Type B pancreatic cell (in vitro differentiated cells): ENCODE measurements at places on chromosomes 13 and 19. TPM values are rescaled to one million over a fixed set of nuclear protein-coding genes. Genes with fewer than 3 reads are reported as not detected.

IRGC gene
- total RNA-seq = not detected in 2 replicates

ATP7B gene
- total RNA-seq = 24.0 and 27.7 TPM in 2 replicates

PRR12 gene
- 32.0 and 40.0 TPM in 2 replicates for total RNA-seq

CRYL1 gene
- total RNA-seq = 15.0 and 20.2 TPM in 2 replicates

FXYD7 gene
- total RNA-seq = 1.5 TPM in 1 of 2 replicates, not detected in the other

CEACAM20 gene
- 2.3 TPM in 1 of 2 replicates, not detected in the other for total RNA-seq

DNA sequence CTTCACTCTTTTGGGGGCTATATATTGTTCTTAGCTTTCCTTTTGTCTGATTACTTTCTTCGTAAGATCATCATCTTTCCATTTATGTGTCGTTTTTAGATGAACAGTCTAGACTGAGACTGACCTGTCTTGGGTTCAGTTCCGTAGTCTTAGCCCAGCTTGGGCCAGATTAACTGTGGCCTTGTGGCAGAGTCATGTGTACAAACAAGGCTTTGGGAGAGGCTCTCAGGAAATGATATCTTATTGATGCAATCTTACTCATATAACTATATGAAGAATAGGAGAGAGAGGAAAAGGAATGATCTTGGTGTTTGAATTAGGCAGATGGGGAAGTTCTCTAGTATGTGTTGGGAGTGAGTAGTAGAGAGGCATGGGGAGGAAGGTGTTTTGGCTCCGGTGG lies 6.8 kb upstream of the ERCC5 start:
- DNase-seq = no peak

DNA sequence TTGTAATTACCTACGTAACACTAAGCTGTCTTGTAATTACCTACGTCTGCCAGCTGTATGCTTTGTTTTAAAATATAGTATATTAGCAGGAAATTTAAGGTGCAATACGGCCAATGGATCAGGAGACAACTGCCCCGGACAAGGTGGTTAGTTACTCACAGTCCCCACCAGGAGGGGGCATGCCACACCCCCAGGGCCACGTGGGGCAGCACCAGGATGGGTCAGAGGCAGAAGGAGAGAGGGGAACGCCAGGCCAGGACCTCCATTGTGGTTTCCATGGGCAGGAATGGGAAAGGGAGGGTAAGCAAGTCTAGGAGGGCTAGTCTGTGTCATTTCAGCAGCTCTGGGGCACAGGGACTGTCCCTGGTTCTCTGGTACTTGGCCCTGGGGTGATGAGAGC lies 140.1 kb downstream of the URI1 start:
- no peak for DNase-seq

GRCh38 chr13:77349365-77349764 lies 22.5 kb upstream of the MYCBP2 start:
- no peak for DNase-seq

DNA sequence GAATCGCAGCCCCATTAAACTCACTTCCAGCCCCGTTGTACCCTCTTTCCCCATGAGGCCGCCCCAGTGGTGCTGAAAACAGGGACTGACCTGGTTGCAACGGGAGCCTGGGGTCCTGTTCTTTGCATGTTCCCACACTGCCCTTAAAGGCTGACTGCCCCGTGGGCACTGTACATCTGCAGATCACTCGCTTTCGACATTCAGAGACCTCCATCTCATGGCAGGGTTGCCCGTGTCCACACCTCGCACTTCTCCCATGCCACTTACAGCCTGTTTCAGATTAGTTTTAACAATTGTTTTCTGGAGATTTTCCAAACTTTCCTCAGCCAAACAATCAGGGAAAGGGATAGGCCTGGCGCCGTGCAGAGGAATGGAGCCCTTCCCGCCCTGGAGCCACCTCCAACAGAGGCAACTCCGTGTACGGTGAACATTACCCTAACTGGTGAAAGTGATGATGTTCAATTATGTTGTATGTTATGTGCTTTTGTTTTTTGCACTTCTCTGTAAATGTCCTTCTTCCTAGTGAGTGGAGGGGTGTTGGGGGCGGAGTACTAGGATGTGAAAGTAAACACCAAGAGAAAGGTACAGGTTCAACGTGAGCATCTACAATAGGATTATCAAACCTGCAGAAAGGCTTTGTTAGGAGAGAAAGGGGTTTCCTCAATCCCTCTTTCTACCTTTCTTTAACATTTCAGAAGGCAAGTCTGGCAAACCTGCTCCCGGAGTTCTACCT lies 262.8 kb downstream of the FOXO1 start:
- DNase-seq = no peak

- DNase-seq = no peak
Measured at GRCh38 chr13:34881494-34881893, 60.6 kb upstream of the NBEA start.

GRCh38 chr13:91401920-91402319 lies 3.5 kb downstream of the GPC5 start:
- no peak for DNase-seq

GRCh38 chr19:45253396-45254027 lies 2.4 kb downstream of the MARK4 start:
- no peak for DNase-seq

DNA sequence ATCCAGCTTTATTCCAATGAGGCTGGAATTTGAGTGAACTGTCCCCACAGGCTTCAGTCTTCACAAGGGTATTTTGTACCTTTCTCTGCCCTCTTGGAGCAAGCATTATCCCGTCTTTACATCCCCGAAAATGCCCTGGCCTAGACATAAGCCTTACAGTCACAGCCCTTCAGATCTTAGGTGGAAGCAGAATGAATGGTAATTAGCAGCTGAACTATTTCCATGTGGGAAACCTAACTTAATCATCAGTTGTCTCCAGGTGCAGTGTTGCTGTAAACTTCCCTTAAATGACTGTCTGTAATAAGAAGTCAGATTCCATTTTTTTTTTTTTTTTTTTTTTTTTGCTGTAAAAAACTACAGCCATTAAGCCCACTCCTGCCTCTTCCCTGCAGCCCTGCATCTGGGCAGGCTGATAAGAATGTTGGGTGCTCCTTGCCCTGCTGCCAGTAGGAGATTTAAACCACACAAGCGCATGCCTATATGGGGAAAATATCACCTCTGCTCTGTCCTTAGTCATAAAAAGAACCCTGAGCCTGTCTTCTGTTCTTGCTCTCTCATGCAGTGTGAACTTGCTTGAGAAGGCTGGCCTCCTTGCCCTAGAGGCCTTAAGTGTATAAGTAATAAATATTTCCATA lies 426.8 kb upstream of the SLITRK5 start:
- no peak for DNase-seq

DNA sequence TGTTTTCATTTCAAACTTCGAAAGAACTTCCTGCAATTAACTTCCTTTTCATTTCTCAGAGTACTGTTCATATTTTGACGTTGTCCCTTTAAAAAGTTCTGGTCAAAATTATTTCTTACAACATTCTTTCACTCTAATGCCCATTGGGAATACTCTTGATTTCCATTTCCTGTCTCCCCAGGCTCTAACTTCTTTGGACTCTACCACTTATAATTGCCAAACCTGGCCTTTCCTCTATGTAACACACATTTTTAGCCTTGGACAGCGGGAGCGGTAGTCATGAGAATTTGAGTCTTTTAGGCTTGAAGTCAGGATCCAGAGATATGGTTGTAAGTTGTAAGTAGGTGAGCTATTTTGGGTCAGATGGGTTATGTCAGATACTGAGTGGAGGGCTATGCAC lies 163.5 kb upstream of the SPRY2 start:
- no peak for DNase-seq

DNA sequence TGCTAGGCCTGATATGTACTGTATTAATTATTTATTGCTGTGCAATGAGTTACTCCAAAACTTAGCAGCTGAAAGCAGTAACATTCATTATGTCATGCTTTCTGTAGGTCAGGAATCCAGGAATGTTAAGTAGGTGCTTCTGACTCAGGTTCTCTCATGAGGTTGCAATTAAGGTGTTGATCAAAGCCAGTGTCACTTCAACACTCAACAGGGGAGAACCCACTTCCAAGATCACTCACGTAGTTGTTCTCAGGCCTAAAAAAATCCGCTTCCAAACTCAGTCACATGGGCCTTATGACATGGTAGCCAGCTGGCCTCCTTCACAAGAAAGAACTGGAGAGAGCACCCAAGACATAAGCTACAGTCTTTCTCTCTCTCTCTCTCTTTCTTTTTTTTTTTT lies 211.1 kb upstream of the NBEA start:
- no peak for DNase-seq

DNA sequence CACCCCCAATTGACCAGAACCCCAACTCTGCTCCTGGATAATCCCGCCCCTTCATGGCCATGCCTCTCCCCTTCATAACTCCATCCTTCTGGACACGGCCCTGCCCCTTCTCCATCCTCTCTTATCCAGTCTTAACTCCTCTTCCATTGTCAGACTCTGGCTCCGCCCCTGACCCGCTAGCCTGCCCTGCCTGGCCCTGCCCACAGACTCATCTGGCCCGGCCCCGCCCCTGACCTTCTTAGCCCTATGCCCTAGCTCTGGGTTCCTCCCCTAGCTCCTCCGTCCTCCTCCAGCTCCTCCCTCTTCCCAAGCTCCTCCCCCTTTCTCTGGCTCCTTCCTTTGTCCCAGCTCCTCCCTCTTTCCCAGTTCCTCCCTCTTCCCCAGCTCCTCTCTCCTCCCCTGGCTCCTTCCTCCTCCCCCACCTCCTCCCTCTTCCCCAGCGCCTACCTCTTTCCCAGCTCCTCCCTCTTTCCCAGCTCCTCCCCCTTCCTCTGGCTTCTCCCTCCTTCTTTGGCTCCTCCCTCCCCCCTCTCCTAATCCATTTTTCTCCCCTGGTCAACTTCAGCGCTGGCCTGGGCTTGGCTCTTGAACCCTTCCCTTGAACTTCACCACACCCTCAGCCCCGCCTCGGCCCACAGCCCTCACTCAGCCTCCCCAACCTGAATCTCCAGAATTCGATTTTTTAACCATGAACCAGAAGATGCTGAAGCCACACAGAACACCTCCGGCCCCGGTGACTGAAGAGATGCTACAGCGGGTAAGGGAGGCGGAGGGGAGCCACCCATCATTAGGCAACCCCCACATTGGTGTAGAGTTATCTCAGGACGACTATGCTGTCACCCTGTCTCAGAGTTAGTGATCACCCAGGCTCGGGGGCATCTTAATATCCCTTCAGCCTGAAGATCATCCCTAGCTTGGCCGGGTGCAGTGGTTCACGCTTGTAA lies 9.2 kb upstream of the ZNF358 start:
- DNase-seq = no peak

DNA sequence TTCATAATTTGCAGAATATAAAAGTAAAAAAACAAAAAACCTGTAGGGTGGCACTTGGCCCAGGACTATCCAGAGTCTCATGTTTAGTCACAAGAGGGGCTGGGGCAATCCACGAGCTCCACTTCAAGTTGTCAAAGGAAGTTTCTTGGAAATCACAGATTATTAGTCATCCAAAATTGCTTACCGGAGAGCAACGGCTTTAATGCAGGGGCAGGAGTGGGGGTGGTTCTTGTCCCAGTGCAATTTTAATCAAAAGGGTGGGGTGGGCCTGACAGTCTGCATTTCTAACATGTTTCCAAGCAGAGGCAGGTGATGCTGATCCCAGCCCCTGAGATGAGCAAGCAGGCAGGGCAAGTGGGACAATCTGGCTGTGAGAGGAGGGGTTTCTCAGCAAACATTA lies 233.9 kb downstream of the ABCC4 start:
- no peak for DNase-seq

DNA sequence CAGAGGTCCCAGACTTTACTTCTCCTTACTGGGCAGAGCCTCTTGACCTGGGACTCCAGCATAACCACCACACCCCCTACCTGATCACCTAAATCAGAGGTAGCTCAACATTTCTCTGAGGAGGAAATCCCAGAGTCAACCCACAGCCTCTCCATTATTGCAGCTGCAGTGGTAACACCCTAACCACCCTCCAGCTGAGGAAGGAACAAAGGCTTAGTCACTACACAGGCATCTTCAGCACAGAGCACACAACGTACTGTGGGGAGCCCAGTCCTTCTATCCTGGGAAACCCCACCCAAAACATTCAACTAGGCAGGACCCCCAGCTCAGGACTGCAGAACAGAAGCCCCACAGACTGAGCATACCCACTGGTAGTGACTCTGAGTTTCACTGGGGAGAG lies 824.7 kb upstream of the SLITRK5 start:
- DNase-seq = no peak

- no peak for DNase-seq
Measured at GRCh38 chr19:1648459-1648849, 4.0 kb downstream of the TCF3 start.

DNA sequence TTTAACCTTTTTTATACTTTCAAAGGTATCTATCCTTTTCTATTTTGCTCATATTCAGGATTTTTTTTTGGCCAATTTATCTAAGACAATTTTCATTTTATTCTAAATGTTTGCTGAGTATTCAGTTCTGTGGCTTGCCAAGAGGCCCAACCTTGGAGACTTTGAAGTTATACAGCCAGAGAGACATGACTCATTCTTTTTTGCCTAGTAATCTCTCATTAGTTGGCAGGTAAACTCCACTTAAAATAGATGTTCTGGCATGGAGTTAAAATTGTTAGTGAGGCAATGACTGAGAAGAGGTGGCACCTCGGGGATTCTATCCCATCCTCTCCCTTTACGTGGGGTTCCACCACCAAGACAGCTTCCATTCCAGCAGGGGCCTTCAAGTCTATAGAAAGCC lies 213.8 kb downstream of the KCTD12 start:
- DNase-seq = no peak

- no peak for DNase-seq
Measured at GRCh38 chr19:14305706-14306105, 75.5 kb upstream of the ADGRE5 start.
